ENCODE measurements at places on chromosomes 13 and 19.

DNA sequence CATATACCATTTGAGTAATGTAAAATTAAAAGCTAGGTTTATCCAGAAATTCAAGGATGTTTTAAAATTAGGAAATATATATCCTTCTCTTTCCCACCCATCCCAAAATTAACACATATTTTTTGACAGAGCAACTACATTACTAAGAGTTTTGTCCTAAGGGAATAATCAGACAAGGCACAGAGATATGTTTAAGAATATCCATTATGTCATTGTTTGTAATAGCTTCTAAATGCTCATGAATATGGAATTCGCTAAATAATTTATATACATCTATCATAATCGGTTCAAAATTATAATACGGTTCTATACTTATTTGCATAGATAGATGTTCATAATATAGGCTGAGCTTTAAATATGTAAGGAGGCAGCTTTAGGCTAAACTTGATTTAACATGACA, 9.8 kb downstream of the UBL3 start:
- DNase-seq = no peak

- no peak for DNase-seq
Measured at GRCh38 chr13:40333226-40333625, 333.2 kb downstream of the FOXO1 start.

DNA sequence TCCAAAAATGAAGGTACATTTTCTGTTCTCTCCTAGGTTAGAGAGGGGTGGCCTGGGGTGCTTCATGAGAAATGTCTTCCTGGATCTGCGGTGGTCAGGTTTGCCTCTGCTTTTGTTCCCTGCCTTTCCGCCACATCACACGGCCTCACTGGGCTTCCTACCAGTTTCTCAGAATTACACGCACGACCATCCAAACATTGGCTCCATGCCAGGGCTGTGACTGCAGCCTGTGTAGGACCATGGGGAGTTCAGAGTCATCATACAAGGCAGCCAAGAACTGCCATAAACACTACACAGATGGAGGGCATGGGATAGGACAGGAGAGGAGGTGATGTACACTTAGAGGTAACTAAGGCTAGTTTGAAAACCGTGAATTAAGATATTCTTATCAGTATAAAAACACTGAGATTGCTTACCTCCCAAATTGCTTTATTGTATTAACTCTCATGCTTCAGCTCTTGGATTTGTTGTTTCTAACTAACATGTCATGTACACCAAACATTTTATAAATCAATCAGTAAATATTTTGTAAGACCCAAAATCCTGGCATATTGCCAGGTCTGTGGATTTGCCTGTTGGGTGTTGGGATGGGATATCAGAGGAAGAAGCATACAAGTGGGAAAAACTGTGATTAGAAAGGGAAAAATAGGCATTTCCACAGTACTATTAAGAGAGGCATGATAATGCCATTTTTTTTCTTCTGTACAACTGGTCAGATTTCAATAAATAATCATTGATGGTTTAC, 45.2 kb downstream of the CDADC1 start:
- no peak for DNase-seq

DNA sequence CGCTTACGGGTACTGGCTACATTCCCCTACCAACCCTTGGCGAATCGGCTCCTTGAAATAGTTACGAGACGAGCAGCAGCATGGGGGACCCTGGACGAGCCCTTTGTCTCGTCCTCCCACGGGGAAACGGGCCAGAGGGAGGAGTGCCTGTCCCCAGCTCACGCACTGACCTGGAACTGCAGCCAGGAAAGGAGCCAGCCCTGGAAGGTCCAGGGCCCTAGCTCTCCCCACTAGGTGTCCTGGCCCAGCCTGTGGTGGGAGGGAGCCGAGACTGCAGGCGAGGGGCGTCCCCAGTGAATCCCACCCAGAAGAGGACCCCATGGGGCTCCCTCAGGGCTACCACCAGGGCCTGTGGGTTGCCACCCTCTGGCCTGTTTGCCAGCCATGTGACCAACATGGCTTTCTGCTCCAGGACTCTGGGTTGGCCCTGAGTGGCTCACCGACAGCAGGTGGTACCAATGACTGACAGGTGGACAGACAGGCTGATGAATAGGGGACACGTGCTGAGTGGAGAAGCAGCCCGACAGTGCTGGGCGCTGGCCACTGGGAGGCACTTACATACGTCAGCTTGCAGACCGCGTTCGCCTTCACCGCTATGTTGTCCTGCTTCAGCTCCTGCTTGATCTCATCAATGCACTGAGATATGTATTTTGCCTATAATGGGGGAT, 13.2 kb downstream of the AP3D1 start:
- no peak for DNase-seq

DNA sequence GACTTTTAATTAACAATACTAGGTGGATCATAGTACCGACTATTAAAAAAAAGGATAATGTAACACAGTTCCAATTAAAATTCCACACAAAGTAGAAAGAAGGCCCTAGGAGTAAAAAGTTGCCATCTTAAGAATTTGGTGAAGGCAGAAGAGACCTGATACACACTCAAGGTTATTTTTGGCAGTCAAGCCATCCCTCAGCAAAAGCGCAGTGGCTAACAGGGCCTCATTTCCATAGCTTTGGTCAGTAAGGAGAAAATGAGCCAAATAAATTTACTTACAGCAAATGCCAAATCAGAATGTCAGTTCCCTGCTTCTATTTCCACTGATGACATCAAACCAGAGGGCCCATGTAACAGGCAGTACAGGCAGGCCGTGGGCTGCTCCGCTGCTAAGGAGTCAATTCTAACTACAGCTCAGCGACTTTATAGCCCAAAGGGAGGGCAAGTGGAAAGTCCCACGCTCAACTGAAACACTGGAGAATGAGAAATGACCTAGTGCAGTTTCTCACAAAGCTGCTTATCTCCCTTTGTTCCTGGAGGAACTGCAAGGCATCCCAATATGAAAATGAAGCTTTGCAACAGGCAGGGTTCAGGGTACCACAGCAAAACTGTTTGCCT, 6.3 kb downstream of the ARGLU1 start:
- no peak for DNase-seq

GRCh38 chr13:40247845-40248244, 418.6 kb downstream of the FOXO1 start:
- peak; percentile 13 for DNase-seq

- DNase-seq = peak; percentile 3
Measured at GRCh38 chr19:19860756-19861390, 4.8 kb upstream of the ZNF253 start.

- no peak for DNase-seq
Measured at GRCh38 chr13:27442797-27443196, 7.6 kb downstream of the MTIF3 start.

DNA sequence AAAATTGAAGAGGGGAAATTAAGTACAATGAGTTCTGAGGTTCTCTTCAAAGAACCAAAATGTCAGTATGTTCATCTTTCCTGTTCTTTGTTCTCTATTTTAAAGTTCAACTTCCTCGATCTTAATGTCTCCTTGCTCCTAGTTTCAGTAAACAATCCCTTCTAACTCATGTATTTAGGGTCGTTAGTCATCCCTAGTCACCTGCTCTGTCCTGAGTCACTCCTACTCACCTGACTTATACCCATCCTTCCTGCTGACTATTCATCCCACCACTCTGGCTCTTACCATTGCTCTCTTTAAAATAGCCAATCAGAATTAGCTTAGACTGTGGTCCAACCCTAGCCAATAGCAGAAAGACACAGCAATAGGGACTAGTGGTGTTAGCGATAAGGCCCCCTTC, 24.3 kb downstream of the ZNF90 start:
- DNase-seq = no peak

DNA sequence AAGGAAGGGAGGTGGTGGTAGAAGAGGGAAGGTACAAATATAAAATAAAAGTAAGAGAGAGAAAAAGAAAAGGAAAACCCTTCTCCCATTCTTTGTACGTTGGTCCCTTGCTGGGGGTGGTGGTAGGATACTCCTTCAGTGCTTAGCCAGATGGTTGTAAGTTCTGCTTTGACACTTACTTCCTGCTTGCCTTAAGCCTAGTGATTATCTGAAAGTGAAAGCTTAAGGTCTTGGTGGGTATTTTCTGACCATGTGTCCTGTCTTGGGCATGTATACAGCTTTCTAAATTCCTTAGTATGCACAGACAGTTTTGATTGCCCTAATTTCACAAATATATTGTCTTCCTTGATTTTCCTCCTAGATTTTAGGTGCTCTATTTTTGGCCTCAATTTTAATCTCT, 314.8 kb downstream of the PCDH17 start:
- no peak for DNase-seq

DNA sequence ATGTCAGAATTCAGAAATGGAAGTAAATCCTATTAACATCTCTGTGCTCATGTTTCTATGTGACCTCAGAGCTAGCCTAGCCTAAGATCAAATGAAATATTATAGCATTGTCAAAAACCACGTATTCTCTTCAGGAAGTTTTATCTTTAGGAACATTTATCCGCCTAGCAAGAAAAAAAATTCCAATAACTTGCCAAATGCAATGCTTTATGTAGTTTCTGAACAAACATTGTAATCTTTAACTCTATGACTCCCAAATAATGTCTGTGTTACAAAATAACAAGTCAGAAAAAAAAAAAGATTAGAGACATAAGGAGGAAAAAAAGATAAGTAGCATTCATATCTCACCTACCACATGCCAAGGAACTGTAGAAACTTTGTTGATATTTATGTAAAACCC, 18.4 kb upstream of the IPO5 start:
- no peak for DNase-seq

- peak; percentile 58 for DNase-seq
Measured at GRCh38 chr19:48964205-48965039, 687 bp upstream of the FTL start.

DNA sequence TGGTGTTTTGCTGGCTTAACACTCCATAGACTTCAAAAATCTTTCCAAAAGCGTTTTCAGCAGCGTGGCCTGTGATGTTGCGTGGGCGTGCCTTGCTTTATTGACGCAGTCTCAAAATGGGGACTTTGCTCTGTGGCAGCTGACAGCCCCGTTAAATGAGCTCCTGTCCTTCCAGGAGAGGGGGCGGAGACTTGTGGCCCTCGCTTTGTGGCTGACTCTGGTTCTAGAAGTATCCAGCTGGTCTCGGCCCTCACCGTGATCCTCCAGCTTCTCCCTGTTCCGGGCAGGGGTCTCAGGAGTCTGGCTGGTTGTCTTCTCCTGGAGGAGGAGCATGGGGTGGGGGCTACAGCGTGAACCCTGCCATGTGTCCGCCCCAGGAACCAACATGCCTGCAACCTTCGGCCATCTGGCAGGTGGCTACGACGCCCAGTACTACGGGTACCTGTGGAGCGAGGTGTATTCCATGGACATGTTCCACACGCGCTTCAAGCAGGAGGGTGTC, 8.4 kb upstream of the ZNF554 start:
- DNase-seq = no peak

- DNase-seq = no peak
Measured at GRCh38 chr19:30864391-30865215, 484.6 kb downstream of the TSHZ3 start.

GRCh38 chr13:60765700-60766411, 368.8 kb downstream of the TDRD3 start:
- DNase-seq = no peak

- no peak for DNase-seq
Measured at GRCh38 chr19:18586306-18586705, 2.3 kb upstream of the REX1BD start.

DNA sequence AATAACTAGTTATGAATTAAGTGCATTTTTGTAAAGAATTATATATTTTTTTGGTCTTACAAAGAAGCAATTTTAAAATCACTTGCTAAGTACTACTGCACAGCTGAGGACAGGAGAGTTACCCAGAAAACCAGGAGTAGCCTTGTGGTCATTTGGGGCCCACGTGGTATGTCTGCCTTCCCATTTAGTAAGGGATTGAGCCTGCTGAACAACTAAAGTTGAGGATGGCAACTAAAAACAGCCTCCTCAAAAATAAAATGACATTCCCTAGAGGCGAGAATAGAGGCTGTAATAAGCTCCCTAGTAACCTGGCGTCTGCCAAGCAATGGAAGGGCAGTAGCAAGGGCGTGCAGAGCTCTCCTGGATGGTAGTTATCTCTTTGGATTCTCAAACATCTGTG, 36.3 kb downstream of the DOCK9 start:
- no peak for DNase-seq

DNA sequence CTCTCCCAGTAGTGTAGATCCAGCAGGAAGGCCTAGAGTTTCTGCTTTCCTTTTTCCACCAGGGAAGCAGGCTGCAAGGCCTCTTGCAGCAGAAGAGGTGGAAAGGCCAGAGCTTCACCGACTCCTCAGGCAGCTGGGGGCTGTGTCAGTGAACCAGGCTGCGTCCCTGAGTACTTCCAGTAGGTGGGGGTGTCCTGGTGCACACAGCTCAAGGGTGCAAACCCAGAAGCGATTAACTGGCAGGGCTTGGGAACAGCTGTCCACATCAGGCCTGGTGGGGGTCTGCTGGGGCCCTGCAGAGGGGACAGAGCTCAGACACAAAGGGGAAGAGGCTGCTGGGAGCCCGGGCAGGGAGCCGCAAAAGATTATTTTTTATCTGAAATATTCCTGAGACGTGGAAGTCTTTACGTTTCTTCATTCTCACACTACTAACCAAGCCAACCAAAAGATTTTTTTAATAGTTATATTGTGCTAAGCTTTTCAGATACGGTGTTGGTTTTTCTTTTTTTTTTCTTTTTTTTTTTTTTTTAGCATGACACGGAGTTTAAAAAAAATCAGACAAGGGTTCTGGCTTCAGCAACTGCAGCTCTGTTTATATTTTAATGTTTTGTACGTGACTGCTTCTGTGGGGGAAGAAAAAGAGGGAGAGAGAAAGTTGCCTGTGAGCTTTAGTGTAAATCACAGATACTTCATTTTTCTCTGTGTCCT, 11.0 kb downstream of the TSHZ3 start:
- DNase-seq = peak; percentile 29

- DNase-seq = peak; percentile 87
Measured at GRCh38 chr19:6103217-6103644, 7.1 kb downstream of the RFX2 start.

- peak; percentile 6 for DNase-seq
Measured at GRCh38 chr13:65965501-65965900, 1264.6 kb downstream of the PCDH9 start.

- no peak for DNase-seq
Measured at GRCh38 chr19:55058781-55059610, 4.0 kb downstream of the RDH13 start.

DNA sequence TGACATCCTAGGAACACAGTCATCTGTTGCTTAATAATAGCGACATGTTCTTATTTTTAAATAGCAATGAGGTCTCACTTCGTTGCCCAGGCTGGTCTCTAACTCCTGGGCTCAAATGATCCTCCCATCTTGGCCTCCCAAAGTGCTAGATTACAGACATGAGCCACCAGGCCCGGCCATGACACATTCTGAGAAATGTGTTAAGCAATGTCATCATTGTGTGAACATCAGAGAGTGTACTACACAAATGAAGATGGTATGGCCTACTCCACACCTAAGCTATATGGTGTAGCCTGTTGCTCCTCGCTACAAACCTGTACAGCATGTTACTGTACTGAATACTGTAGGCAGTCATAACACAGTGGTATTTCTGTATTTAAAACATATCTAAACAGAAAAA, 24.6 kb upstream of the GARRE1 start:
- no peak for DNase-seq

GRCh38 chr19:57599377-57599760, 316 bp upstream of the ZNF530 start:
- no peak for DNase-seq

- DNase-seq = no peak
Measured at GRCh38 chr13:59208405-59209195, 955.1 kb downstream of the DIAPH3 start.

- DNase-seq = no peak
Measured at GRCh38 chr13:38008636-38009035, 139.1 kb upstream of the TRPC4 start.

- no peak for DNase-seq
Measured at GRCh38 chr19:15563931-15564330, 51.1 kb upstream of the CYP4F8 start.

GRCh38 chr19:39740395-39740794, 2.6 kb upstream of the CLC start:
- no peak for DNase-seq

Data from AG20443 (cell line).